ENCODE measurements at places on chromosomes 4 and X. TPM values are rescaled to one million over a fixed set of nuclear protein-coding genes. Genes with fewer than 3 reads are reported as not detected.

Gene SRPX
- polyA plus RNA-seq: 0.79 TPM

Gene TMEM187
- polyA plus RNA-seq: 4.2 TPM

Gene COL4A5
- not detected for polyA plus RNA-seq

Gene PLP1
- polyA plus RNA-seq: not detected
